NCI-H69 (cell line): ENCODE measurements at places on chromosomes 5 and 9.
A peak's percentile ranks its signal among the peaks of the same experiment; 100 is the strongest.

- DNase-seq = no peak
Measured at GRCh38 chr5:68147659-68148058, 67.9 kb upstream of the PIK3R1 start.

GRCh38 chr9:103625161-103625804, 468.8 kb upstream of the SMC2 start:
- no peak for DNase-seq

DNA sequence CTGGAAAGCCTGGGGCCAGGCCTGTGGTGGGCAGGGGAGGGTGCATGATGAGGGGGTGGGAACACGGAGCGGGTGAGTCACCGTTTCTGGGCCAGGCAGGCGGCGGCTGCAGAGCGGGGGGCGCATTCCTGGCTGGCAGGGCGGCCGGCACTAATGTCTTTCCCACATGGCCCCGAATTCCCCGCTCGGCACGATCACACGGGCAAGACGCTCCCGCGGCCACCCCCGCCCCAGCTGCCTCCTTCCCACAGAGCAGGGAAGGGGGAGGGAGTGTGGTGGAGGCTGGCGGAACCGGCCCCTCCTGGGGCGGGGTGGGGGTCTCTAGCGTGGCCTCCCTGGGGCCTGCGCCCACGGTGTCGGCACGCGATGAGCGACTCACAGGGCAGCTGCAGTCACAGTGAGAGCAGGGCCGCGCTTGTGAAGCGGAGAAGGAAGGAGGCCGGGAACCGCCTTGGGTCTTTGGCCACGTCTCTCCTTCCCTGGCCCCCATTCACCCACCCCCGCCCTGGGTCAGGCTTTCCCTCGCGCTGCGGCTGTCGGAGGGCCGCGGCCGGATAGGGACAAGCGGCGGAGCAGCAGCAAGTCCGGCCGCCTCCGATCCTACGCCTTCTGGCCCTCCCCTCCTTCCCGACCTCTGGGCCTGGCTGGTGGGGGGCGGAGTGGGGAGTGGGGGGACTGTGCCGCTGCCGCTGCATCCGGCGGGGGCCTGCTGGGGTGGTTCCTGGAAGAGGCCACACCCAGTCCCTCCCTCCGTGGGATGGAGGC, 48.9 kb downstream of the CXXC5 start:
- peak; percentile 86 for DNase-seq

DNA sequence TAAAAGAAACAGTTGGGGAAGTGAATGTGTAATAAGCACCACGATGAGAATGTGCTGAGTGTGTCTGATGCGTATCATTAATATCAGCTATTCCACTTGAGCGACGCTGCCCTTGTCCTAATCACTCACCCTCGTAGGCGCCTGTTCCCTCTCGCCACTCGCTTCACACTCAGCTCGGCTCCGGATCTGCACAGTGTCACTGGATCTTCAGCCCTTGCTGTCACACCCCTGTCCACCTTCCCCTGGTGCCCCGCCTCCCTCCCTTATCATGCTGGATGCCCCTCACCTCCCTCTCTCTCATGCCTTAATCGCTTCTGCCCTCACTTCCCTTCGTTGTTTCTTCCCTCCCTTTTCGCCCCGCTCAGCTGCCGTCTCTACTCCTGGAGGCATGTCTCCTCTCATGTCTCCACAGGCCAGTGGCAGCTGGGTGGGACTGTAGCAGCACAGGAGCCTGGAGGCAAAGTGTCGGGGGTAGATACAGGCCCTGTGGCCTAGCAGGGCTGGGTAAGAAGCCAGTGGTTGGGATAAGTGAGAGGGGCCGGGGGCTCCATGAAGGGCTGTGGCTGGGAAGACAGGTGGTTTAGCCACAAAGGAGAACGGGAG, 43.5 kb downstream of the ANKDD1B start:
- no peak for DNase-seq

DNA sequence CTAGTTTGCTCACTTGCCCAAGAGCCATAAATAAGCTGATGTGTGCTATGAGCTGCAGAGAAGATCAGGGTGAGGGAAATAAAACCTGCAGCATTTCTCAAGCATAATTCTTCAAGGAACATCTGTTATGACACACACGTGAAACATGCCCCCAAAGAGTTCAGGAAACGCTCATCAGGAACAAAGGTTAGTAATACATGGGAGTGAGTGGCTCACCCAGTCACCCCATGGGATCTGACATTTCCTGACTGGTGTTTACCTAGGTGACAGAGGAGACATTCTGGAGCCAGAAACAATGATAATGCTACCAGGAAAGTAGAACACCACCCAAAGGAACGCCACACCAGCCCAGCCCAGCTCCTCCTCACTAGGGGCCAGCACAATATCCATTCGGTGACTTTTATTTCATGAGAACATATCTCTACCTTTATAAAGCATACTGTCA, 66.0 kb downstream of the FRMD3 start:
- peak; percentile 90 for DNase-seq

GRCh38 chr5:50655810-50656205, 10.6 kb upstream of the PARP8 start:
- no peak for DNase-seq

DNA sequence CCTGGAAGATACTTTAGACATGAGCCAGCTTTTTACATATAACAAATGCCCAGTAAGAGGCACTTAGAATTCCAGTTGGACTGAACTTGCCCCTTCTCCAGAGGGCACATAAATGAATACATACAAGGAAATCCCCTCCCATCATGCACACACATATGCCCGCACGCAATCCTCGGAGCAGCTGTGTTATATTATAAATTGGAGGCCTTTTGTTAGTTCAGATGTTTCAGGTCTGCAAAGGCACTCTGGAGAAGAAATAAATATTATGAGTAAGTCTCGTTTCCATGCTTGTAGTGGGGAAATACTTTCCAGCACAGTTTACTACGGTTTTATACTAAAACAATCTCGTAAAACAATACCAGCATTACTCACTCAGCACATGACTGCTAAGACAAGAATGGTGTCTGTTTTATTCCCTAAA, 17.6 kb upstream of the MUSK start:
- DNase-seq = no peak

- peak; percentile 75 for DNase-seq
Measured at GRCh38 chr9:131739133-131739958, 530 bp downstream of the RAPGEF1 start.
